ENCODE measurements at places on chromosomes 6 and 20.
A peak's percentile ranks its signal among the peaks of the same experiment; 100 is the strongest.

- DNase-seq = no peak
Measured at GRCh38 chr20:62196286-62196685, 13.5 kb downstream of the MTG2 start.

DNA sequence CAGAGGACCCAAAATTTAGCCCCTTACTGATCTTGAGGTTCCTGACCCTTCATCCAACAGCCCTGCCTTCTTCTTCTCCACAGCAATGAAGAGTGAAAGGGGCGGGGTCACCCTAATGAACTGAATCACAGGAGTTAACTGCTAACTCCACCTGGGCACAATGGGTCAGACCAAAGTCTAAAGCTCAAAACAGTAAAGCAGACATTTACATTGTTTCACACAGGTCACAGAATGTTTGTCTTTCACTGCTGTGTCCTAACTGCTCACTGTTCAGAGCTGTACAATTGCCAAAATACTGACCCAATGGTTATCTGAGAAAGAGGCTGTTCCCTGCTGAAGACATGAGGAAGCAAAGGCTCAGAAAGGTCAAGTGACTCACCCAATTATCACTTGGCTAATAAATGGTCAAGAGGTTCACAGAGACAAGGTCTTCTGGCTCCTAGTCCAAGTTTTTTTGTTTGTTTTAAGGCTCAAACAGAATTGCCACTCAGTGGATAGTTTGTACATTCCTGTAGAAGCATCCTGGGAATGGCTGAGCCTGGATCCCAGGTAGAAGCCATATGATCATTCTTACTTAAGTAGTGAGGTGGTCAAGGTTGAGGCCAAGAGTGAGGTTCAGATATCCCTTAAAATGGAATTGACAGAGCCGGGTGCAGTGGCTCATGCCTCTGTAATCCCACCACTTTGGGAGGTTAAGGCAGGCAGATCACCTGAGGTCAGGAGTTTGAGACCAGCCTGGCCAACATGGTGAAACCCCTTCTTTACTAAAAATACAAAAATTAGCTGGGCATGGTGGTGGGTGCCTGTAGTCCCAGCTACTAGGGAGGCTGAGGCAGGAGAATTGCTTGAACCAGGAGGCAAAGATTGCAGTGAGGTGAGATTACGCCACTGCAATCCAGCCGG is 35.1 kb upstream of the FAM83C start:
- DNase-seq = no peak

DNA sequence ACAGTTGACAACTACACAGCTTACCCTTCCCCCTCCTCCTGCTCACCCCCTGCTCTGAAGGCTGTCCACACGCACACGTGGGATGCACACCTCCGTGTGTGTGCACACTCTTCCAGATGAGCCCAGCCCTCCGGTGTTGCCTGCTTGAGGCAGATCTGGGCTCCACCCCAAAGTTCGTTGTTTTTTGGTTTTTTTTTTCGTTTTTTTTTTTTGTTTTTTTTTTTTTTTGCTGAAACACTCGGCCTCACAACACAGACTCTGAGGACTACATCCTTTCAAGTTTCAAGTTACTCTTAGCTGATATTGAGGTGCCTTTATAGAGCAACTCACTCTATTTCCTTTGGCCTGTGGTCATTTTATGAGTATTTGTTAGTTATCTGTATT is 88.2 kb downstream of the RREB1 start:
- no peak for DNase-seq

DNA sequence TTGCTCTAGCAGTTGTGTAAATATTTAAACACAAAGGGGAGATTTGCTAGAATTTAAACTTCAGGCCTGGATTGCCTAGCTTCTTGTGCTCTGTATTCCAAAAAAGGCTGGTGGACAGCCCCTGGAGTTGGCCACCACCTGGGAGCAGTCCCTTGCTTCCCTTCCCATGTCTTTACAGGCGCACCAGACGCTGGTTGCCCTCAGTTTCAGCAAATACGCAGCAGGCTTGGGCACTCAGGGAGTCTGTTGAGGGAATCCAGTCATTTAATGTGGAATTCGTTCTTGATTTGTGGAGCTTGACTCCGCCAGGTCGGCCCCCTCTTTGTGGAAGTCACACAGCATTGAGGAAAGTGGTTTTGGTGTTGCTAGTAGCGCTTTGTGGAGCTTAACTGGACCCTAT is 156.8 kb downstream of the DTNBP1 start:
- DNase-seq = no peak

GRCh38 chr6:4521070-4521469 is 255.1 kb upstream of the CDYL start:
- DNase-seq = no peak

DNA sequence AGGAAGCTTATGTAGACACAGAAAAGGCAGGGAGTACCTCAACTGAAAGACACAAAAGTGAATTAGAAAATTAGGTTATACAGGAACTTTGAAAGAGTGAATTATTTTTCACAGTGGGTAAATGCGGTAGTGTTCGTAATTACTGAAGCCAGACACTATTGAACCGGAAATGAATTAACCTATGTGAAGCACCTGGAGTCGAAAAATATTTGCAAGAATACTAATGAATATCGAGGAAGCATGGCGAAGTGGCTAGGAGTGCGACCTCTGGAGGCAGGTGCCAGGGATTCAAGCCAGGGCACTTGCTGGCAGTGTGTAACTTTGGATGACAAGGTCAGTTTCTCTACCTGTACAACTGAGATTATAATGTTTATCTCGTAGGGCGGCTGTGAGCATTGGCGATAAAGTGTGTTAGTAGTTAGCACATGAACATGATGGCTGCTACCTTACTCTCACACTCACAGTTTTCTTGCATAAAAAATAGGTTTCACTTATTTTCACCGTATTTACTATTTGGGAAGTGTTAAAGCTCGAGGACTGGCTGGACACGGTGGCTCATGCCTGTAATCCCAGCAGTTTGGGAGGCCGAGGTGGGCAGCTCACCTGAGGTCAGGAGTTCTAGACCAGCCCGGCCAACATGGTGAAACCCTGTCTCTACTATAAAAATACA is 567 bp upstream of the SLC18B1 start:
- peak; percentile 24 for DNase-seq

GRCh38 chr6:37134396-37135191 is 35.4 kb upstream of the PIM1 start:
- DNase-seq = no peak

DNA sequence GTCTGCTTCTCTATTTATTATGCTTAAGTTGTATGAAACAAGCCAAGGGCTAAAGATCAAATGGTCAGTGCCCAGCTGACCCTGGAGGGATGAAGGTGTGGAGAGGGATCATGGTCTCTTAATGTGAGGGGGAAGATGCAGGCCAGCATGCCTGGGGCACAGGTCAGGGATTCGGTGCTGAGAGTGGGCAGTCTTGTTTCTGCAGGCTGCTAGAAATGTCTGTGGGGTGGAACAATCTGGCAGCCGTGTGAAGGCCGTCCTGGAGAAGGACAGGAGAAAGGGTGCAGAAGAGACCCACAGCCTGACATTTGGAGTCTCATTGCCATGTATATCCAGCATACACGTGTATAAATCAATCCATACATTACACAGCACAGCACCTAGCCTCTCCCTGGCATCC is 258.3 kb upstream of the MOCS1 start:
- DNase-seq = no peak

Measured in activated CD4-positive, CD25-positive, alpha-beta regulatory T cell (primary cell).